Activated T-cell treated with anti-CD3 and anti-CD28 coated beads, Interleukin-2, amount 50 U/mL, for 72 hours (primary cell): ENCODE measurements at places on chromosomes 5 and 9.

GRCh38 chr5:77971776-77972468, 195.8 kb upstream of the TBCA start:
- no peak for DNase-seq

DNA sequence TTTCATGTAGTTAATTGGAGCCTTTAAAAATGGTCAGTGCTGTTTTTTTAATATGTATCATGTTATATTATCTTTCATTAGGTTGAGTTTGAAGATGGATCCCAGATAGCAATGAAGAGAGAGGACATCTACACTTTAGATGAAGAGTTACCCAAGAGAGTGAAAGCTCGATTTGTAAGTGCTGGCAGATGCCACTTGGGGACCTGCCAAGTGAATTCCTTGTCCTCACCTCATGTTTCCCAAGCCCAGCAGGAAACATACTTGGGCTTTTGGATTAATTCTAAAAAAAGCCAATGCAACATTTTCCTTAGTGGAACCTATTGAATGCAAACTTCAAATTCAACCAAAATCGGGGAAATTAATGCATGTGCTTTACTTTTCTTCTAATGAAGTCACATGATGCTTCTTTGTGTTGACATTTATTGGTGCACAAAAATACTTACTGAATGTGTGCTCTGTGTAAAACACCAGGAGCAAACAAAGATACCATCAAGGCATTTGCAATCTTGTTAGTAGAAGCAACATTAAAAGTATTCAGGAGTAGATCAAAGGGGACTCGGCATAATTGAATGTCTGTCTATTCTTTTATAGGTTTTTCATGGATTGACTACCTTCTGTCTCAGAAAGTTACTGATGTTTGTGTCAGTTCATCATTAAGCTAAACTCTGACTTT, 412.1 kb downstream of the KDM4C start:
- no peak for DNase-seq

DNA sequence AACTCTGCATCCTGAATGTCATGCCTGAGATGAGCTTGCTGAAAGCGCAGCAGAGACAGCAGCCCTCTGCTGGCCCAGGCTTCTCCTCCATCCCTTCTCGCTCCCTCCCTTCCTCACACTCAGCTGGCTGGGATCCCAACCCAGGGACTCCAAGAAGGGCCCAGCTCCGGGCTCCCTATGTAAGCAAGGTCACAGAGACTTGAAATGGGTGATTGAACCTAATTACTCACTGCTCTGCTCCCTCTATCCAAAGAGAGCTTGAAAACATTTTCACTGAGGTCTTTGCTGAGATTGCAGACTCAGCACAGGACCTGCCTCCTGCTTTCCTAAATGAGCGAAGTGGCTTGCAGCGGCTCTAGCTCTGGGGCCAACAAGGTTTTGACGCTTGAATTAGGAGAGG, 42.8 kb downstream of the RAPGEF1 start:
- DNase-seq: no peak

DNA sequence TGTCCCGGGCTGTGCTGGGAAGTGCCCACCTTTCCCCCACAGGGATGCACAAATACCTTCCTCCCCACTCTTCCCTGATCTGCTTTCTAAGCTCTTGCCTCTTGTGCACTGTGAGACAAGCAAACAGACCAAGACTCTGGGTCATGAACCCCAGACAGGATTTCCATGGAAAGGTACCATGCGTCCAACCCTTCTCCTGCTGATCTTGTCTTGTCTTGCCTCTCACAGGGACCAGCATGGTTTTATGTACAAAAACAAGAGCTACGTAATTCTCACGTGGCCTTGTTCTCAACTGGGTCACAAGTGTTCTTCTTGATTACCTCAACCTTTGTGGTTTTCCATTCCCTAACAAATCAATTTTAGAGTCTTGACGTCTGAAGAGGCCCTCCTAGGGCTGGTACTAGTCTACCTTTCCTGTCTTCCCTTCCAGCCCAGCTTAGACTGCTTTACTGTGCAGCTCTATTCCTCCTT, 176.5 kb upstream of the MAP3K1 start:
- no peak for DNase-seq

DNA sequence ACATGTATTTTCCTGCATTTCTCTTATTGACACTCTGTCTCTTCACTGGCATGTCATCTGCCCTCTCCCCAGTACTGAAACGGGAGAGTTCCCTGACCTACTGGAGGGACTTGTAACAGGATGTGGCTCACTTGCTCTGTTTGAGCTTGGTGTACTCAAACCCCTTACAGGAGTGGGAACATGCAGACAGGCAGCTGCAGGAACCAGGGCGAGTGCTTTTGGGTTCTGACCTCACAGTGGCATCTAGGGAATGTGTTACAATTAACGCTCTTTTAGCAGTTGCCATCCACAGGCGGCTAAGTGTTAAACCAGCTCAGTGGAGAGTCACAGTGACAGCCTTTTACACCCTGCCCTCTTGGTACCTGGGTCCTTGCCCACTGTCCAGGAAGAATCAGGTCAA, 300.3 kb upstream of the GRAMD2B start:
- no peak for DNase-seq

- no peak for DNase-seq
Measured at GRCh38 chr5:176631383-176632200, 1.1 kb downstream of the EIF4E1B start.

GRCh38 chr5:105752801-105753200, 1917.9 kb downstream of the EFNA5 start:
- DNase-seq: no peak

DNA sequence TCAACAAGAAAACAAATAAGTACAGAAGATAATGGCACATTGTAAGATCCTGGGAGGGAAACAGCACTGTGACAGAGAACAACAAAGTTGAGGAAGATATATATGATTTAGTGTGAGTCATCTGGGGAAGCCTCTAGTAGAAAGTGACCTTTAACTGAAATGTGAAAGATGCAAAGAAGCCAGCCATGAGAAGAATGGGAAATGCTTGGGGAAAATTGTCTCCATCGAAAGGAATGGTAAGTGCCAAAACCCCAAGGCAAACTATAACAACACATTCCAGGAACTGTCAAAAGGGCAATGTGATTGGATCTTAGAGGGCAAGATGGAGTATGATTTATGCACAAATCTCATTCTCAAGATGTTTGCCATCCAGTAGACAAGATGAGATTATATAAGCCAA, 537.8 kb upstream of the BRINP1 start:
- DNase-seq: no peak

DNA sequence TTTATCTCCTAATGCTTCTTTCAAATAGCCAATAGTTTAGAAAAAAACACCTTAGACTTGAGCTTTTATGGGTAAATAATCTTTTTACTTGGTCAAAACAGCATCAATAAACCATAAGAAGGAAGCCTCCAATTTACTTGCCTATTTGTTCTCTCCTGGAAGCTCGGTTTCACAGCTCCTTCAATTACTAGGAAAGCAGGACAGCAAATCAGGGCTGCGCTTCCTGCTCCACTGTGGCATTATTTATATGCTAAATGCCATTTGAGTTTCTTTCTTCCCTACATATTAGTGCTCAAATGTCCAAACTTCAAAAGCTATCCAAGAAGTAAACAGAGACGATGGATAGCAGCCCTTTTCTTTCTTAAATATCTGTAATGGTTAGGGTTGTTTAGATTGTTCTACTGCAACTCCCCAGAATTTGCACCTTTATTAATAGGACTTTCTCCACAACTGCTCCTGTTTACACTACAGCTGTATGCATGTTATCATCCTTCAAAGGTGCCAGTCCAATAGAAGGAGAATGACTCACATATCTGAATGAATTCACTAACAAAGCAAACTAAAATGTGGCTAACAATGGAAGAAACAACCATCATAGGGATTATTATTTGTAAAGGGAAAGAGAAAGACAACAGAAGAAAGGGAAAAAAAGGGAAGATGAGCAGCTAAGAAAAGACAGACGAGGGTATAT, 58.7 kb downstream of the MED27 start:
- DNase-seq: no peak

DNA sequence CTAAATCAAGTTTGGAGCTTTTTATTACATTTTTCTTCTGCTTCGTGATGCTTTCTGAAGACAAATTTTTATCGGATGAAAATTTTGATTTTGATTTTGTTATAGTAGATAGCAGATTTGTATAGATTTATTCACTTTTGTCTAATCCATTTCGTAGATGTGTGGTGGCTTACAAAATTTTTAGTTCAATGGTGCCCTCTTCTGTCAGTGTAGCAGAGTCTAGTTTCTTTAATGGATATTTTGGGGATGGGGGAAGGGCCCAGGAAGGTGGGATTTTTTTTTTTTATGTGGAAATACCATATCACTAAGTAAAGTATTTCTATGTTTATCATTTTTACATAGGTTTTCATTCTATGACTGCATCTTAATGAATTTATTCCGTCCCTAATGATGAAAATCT, 259.9 kb upstream of the TARS1 start:
- DNase-seq: no peak

GRCh38 chr9:127680846-127681245, 25.9 kb upstream of the CFAP157 start:
- DNase-seq: no peak

GRCh38 chr9:14440062-14440461, 126.1 kb upstream of the NFIB start:
- no peak for DNase-seq

DNA sequence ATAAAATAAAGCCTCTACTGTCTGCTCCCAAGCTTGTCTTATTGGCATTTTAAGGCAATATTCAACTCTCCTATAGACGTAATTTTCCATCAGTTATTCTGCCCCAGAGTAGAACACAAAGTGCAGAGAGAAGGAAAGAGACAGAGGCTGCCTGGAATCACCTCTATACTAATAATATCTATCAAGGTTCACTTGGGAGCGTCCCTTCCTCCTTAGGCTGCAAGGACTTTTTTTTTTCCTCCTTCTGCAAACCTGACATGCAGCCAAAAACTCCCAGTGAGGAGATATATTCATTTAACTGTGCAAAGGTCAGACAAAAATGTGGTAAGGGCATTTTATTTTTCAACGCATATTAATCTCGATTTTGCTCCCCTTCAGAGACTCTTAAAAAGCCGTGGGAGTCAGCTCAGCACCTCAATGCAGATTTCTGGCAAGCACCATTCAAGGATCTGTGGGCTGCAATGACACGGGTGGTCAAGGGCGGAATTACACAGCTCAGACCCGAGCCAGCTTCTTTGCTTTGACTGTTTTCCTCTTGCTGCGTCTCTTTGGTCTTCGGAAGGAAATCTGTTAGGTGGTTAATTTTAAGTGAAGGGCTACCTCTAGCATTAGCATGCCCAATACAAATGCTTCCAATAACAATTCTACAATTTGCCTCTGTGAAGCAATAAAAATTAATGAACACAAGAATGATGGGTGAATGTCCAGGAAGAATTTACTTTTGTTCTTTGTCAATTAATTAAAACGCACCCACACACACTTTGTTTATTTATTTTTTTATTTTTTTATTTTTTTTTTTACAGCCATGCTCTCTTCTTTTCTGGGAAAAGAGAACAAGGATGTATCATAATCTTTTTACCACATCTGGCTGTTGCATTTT, 587.7 kb upstream of the GRAMD2B start:
- no peak for DNase-seq

- no peak for DNase-seq
Measured at GRCh38 chr5:155919126-155919525, 407.8 kb upstream of the SGCD start.

GRCh38 chr9:128201441-128202369, 1.5 kb upstream of the DNM1 start:
- no peak for DNase-seq

GRCh38 chr9:130453487-130453886, 8.7 kb downstream of the ASS1 start:
- DNase-seq: no peak
